ENCODE measurements at places on chromosomes 4 and X.
A peak's percentile ranks its signal among the peaks of the same experiment; 100 is the strongest.

- DNase-seq: no peak
Observed at GRCh38 chr4:22474636-22475310, 41.1 kb downstream of the ADGRA3 start.

DNA sequence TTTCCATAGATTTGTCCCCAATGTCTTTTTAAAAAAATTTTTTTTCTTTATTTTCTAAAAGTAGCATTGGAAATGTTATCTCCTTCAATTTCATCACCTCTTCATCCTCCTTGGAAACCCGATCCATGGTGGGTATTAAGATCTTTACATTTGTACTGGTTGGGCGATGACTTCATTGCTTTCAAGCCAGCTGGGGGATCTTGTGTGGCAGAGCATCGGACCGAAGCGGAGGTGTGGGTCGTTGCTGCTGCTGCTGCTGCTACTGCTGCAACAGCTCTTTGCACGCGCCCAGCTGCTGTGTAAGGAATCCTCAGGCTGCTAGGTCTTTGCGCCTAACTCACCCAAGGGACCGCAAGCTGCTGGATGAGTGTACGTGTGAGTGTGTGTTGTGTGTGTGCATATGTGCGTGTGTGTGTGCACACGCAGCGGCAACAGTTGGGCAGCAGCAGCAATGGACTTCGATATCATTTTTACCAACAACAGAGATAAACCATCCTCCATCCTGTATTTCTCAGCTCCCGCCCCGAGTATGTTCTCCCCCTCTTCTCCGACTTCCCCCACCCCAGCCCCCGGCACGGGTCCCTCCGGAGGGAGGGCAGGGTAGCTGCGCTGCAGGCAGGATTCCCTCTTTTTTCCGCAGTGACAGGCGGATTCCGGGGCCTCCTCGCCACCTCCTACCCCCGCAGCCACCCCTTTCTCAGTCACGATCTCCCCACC lies 768 bp upstream of the CDKL5 start:
- peak; percentile 4 for DNase-seq

DNA sequence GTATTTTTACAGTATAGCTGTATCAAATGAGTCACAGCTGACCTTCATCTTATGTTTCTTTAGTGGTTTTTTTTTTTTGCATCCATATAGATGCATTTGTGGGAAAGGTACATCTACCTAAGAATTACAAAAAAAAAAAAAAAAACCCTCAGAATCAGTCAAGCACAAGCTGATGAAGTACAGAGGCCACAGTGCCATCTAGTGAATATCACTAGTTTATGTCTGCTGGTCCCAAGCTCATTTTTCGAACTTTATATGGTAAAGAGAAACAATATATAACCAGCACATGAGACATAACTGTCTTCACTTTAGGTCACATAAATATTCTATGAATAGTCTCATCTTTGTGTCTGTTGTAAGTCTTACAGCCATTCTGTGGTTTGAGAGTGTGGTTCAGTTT lies 220.1 kb downstream of the DLG3 start:
- peak; percentile 1 for DNase-seq

- DNase-seq: no peak
Observed at GRCh38 chr4:60588556-60588955, 611.6 kb upstream of the ADGRL3 start.

DNA sequence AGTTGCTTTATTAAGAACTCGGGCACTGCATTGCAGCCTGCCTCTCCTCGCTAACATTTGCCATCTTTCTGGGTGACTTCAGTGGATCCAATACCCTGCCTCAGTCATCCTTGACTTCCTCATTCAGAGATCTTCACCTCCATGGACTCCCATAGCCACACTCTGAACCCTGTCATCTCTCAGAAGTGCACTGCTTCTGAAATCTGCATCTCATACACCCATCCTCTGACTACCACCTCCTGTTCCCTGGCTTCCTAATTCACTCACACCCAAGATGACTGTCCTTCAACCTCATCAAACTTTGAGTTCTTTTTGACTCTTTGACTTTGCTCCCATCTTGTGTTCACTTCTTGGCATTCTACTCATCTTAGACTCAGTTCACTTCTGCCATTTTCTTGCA lies 25.3 kb upstream of the CYBB start:
- no peak for DNase-seq

DNA sequence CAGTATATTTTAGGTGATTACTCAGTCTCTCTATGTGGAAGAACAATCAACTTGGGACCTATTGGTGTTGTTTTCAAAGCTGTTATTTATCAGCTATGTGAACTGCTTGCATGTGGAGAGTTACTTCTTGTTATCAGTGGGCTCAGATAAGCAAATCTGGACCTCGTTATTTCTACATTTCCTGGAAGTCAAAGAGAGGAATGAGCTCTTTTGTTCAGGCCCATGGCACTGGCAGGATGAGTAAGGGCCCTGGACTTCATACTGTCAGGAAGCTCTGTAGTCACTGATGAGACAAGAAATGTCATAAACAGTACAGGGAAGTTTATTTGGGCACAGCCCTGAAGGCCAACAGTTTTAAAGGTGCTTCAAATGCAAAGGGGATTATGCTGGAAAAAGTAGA lies 760.6 kb upstream of the EPHA5 start:
- no peak for DNase-seq

GRCh38 chr4:37879365-37879764 lies 11.5 kb upstream of the TBC1D1 start:
- DNase-seq: no peak

DNA sequence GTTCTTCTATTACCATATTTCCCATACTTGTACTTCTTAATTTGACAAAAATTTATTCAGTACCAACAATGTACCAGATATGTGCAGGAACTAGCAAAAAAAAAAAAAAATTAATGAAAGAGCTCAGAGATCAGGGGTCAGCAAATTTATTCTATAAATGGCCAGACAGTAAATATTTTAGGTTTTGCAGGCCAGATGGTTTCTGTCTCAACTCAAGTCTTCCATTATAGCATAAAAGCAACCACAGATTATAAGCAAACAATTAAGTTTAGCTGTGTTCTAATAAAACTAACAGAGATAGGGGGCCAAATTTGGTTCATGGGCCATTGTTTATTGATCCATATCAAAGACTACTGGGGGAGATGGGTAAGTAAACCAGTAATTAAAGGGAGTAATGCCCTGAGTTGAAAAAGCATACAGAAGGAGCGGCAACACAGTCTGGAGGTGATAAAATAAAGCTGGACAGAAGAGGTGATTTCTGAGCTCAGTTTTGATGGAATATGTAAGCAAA lies 19.3 kb downstream of the NEK1 start:
- no peak for DNase-seq

DNA sequence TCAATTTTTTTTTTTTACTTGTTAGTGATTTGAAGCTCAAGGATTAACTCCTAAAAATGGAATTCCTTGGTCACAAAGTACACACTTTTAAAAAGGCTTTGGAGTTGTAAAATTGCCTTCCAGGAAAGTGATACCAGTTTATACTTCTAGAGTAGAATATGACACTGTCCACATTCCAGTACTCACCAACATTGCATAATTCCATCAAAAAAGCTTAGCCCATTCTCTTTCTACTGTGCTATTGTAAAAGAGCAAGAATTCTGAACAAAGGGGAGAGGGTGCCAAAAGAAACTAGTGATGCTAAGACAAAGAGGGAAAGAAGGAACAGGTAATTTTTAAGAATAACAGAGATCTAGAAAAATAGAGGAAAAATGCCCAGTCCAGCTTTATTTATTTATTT lies 10.4 kb upstream of the PHOX2B start:
- DNase-seq: no peak

DNA sequence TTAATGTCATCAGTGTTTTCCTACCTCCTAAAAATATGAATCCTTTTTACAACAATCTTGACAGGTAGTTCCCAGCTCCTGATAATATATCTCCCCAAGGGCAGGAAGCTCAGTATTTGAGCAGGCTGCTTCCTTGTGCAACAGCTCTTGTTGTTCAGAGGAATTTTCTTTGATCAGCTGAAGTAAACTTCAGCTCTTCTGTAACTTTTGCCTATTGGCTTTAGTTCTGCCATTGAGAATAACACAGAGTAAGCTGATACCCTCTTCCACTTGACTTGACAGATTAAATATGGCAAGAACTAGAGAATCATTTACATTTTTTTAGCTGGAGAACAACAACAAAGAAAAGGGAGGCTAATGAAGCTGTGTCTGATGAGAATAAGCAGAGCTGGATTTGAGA lies 75.2 kb downstream of the LUZP4 start:
- DNase-seq: no peak

DNA sequence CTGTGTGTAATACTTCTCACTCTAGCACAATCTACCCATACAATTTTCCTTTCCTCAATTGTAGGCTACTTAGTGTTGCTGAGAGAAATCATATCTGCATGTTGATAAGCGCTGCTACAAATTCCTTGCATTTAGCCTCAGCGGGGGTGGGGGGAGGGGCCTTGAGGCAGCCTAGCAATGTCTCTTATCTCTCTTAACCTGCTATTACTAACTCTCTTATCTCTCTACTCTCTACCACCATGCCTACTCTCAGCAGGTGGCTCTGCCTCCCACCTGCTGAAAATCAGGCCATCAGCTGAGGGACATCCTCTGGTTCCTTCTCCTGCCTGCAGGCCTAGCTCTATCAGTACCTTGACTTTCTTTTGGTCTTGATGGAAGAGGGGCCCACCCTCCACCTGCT lies 98.9 kb downstream of the GPR82 start:
- no peak for DNase-seq

DNA sequence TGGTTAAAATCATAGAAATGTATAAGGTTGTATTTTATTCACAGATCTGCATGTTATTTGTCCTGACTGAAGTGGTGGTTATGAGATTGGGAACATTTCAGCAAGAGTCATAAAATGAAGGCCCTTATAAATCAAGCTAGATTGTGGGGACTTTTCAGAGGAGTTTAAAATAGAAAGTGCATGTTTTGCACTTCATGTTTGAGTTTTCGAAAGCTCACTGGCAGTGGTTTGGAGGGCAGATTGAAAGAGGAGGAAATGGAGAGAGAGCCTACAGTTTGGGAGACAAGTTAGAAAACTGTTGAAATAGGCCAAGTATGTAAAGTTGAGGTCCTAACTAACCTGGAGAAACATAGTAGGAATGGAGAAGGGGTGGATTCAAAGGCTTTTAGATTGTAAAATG lies 124.9 kb downstream of the KDM6A start:
- no peak for DNase-seq

DNA sequence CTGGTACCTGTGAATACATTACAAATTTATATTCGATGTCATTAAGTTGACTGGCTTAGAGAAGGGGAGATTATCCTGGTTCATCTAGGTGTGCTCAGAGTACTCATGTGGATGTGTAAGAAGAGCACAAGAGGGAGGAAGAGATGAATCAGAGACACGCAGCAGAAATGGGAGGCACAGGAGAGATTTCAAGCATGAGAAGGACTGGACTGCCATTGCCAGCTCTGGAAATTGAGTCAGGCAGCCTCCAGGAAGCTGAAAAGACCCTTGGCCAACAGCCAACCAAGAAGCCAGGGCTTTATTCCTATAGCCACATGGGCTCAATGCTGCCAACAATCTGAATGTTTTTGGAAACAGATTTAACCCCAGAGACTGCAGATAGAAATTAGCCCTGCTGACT lies 1390.0 kb downstream of the STIM2 start:
- DNase-seq: no peak

DNA sequence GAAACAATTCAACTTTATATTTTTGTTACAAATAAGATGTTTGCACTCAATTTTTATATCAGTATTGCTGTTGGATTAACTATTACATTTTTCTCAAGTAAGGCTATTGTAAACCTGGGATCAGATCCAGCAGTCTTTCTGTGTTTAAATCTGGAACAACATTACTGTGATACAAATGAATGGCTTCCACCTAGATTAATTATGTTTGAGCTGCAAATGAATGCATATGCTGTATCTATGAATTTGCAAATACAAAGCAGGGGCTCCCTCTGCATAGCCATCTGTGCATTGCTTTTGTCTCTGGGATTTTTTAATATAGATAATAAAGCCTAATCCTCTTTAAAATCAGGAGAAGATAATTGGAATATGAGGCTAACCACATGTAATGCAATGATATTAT lies 69.8 kb upstream of the NEIL3 start:
- DNase-seq: no peak

DNA sequence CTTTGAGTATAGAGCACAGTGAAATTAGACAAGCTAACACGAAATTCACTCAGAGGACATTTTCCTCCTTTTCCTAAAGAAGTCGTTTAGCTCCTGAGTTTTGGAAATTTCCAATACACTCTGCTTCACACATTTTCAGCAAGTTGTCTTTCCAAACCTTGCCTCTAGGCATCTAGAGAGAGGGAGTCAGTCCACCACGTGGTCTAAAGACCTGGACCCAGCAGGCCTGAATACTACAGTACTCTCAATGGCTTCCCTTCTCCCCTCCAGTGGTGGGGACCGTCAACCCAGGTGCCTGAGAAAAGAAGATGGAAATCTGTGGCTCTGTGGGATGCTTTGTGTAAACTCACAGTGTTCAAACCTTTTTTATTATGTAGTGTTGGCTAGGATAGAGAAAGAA lies 13.9 kb upstream of the SCML2 start:
- DNase-seq: no peak

DNA sequence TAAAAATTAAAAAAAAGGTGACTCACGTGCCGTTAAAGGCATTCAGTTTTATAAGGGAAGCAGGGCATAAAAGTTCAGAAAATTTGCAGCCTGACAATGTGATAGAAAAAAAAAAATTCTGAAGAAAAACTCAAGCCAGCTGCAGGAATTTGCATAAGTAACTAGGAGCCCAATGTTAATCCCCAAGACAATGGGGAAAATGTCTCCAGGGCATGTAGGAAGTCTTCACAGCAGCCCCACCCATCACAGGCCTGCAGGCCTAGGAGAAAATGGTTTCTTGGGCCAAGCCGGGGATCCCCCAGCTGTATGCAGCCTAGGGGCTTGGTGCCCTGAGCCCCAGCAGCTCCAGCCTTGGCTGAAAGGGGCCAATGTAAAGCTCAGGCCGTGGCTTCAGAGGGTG lies 31.2 kb downstream of the CHM start:
- no peak for DNase-seq

GRCh38 chr4:84159762-84160161 lies 339.3 kb downstream of the NKX6-1 start:
- no peak for DNase-seq

- no peak for DNase-seq
Observed at GRCh38 chr4:73423184-73423583, 12.8 kb upstream of the AFP start.

GRCh38 chrX:85851418-85851817 lies 195.9 kb downstream of the CHM start:
- no peak for DNase-seq

DNA sequence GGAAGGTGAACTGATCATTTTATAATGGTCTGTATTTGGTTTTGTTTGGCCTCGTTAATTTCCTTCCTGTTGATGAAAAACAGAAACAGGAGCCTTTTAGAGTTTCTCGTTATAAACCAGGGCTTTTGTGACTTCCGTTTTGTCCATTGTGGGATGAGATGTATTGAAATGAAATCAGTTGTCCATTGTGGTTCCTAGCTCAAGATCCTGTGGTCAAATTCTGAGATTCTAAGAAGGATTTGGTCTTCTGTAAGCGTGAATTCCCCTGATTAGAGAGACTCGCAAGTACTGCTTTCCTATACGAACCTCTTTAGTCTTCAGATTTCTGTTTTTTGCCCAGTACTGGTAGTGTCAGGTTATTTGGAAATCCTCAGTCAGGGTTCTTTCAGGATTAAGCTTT lies 101.7 kb downstream of the RAPGEF2 start:
- DNase-seq: no peak

All from naive thymus-derived CD4-positive, alpha-beta T cell (primary cell).